Mesenteric fat pad (tissue), 1 donor: ENCODE measurements at places on chromosomes 12 and 14. TPM values are rescaled to one million over a fixed set of nuclear protein-coding genes. Genes with fewer than 3 reads are reported as not detected.
A peak's percentile ranks its signal among the peaks of the same experiment; 100 is the strongest.

DNA sequence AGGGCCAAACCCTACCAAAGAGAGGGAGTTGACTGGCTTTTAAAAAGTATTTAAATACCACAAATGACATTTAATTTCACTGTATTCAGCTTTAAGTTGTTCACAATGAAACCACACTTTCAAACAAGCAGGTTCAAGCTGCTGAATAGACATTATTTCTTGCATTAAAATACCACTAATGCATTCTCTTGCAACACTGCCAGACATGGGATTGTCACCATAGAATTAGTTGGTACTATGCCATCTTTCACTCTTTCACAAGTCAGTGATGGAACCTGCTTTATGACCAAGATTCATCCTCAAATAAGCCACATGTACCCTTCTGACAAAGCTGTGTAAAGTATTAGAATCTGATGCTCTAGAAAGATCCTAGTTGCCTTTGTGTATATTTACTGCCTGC, 239.4 kb downstream of the PAWR start:
- no peak for DNase-seq

- peak; percentile 20 for DNase-seq
Measured at GRCh38 chr12:52361553-52361952, 5.7 kb downstream of the KRT85 start.

- DNase-seq, result no peak
Measured at GRCh38 chr14:100892496-100893227, 10.9 kb downstream of the RTL1 start.

DNA sequence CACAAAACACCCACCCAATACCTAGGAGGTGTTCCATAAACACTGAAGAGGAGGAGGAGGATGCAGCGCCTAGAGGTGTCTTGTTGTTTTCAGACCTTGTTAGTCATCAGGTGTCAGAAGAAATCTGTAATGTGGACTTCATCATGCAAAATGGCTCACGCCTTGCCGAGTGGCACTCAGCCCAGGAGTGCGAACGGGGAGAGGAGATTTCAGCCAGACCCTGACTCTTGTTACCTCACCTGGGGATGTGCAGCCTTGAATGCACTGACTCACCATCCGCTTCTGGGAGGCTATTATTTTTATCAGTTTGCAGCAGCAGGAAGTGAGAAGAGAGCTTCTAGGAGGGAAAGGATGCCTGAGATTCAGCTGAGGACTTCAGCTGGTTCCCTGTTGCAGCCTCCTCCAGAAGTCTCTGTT, 48.2 kb upstream of the PLXNC1 start:
- no peak for DNase-seq

DNA sequence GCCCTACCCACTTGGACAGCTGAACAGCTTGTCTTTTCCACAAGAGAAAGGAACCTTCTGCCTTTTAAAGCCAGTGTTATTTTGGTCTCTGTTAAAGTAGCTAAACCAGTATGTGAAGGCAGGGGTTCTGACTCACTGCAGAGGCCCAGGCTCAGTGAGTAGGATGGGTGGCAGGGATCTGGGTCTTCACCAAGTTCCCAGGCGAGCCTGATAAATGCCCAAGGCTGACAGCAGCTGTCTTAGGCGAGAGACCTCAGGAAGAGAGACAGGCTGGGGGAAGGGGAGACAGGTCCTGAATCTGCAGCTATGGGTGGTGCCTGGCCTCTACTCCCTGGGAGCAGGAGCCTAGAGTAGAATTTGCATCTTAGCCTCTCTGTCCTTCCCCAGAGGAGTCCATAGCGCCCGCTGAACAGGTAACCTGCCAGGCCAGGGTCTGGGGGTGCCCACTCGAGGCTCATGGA, 18.1 kb upstream of the KIF26A start:
- DNase-seq, result no peak

- DNase-seq, result no peak
Measured at GRCh38 chr12:102966200-102966863, 8.9 kb downstream of the ASCL1 start.

DNA sequence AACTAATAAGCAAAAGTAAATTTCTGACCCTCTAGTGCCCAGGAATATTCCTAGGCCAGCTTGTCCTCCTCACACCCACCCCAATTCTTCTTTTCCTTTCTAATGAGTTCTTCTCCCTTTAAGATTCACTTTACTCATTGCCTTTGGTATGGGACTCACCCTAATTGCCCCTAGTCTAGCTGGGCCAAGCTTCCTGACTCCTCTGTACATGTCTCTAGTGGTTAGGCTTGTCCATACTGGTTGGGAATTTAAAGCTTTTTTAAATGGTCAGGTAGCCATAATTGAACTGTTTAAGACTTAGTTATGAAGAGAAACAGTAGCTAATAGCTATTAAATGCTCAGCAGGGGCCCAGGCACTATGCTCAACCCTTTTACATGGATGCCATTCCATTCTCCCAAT, 248.2 kb downstream of the C12orf42 start:
- DNase-seq, result no peak

DNA sequence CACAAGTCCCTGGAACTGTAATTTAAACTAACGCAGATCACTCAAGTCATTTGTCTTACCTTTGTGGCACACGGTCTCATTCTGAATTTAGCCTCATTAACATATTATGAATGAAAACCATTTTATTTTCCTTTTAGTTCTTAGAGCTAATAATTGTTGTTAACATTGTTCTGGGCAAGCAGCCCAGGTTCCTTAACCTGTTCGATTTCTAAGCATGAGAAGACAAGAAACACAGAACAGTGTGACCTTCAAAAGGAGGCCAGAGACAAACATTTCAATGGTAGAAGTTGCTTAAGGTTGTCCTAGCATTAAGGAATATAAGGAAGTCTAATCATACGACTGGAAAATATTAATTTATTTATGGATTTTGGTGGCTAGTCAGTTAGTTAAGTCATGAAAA, 35.2 kb downstream of the PIWIL1 start:
- no peak for DNase-seq

- DNase-seq, result no peak
Measured at GRCh38 chr12:1580526-1580925, 13.9 kb downstream of the FBXL14 start.

- no peak for DNase-seq
Measured at GRCh38 chr12:5794156-5794555, 150.9 kb downstream of the ANO2 start.

GRCh38 chr12:1434296-1434955, 160.0 kb downstream of the FBXL14 start:
- no peak for DNase-seq

- DNase-seq, result no peak
Measured at GRCh38 chr12:132263061-132263360, 66.4 kb downstream of the GALNT9 start.

- DNase-seq, result no peak
Measured at GRCh38 chr12:113471619-113472171, at the start of gene LHX5. TSS of gene LHX5 (minus strand) at chr12:113471871. CDS start at chr12:113471498, 373 bp downstream.

DNA sequence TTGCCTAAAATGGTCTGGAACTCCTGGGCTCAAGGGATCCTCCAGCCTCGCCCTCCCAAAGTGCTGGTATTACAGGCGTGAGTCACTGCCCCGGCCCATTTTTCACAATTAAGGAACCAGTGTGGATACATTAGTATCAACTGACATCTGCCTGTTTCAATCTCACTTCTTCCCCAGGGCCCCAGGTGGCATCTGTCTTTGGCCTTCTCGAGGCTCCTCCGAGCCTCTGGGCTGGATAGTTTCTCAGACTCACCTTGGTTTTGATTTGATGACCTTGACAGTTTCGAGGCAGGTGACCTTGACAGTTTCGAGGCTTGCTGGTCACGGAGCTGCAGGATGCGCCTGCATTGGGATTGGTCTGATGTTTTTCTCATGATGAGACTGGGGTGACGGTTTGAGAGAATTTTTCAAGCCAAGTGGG, 41.0 kb upstream of the NCOR2 start:
- DNase-seq, result no peak

- DNase-seq, result no peak
Measured at GRCh38 chr12:9673404-9674225, 4.1 kb downstream of the CLEC2D start.

DNA sequence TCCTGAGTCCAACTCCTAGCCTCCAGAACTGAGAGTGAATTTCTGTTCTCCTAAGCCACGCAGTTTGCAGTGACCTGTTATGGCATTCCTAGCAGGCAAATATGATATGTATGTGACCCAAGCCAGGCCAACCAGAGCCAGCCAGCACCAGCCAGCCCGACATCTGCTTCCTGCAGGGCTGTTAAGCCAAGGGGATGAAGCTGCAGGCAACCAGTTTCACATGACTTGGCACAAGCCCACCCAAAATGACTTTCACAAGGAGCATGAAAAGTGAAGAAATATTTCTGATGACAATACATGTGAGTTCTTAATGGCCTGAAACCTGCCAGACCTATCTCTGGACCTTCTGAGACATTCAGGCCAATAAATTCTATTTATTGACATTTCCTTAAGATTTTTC, 68.1 kb downstream of the ITPK1 start:
- DNase-seq, result no peak

DNA sequence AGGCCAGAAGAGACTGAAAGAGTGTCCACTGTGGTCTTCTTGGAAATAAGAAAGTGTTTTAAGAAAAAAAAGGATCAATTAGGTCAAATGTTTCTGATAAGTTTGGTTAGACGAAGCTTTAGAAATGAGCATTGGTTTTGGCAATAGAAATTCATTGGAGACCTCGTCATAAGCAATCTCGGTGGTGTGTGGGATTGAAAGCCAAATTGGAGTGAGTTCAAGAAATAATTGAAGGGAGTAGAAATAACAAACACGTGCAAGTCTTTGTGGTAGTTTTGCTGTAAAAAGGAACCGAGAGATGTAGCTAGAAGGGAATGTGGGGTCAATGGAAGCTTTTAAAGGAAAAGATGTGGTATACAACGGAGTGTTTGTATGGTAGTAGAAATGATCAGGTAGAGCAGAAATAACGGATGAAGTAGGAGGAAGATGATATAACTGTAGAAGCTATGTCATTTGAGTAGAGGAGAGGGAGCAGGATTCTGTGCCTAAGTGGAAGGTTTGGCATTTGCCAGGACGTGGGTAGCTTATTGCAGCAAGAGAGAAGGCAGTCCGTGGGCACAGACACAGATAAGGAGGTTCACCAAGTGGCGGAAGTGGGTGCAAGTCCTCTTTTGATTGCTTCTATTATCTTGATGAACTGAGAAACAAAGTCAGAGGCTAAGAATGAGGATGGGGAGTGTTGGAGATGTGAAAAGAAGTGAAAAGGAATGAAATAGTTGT, 146.2 kb downstream of the DACT1 start:
- no peak for DNase-seq

DNA sequence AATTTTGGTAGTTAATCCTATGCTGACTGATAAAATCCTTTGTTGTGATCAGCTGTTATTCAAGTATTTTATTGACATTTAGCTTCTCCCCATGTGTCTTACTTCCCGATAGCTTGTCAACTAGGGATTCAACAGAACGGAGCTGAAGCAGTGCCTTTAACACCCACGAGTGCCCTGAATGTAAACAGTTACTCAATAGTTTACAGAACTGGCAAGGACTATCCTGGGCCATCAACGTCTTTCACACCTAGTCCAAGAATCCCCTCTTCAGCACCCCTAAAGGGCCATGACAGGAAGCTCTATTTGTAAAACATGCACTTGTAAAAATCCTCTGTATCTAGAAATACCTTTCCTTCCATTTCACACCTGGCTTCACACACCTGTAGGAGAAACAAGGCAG, 45.3 kb downstream of the SETD3 start:
- no peak for DNase-seq

- no peak for DNase-seq
Measured at GRCh38 chr14:65229748-65230728, 127.7 kb upstream of the MAX start.

The B4GALNT3 gene
- total RNA-seq, result 0.61 TPM

The ADGRD1 gene
- total RNA-seq, result 28.5 TPM

The CLEC4C gene
- total RNA-seq, result not detected

The TMPRSS12 gene
- total RNA-seq, result not detected

The DUSP6 gene
- 153 TPM for total RNA-seq

The OR4K17 gene
- total RNA-seq, result not detected

The STAT2 gene
- 216 TPM for total RNA-seq

The ERC1 gene
- total RNA-seq, result 81.1 TPM

The SDR9C7 gene
- not detected for total RNA-seq

The M6PR gene
- 141 TPM for total RNA-seq

The ATXN3 gene
- total RNA-seq, result 29.1 TPM

The SPATA7 gene
- total RNA-seq, result 7.3 TPM
